Activated naive CD4-positive, alpha-beta T cell (primary cell): ENCODE measurements at places on chromosomes 1 and 21.

DNA sequence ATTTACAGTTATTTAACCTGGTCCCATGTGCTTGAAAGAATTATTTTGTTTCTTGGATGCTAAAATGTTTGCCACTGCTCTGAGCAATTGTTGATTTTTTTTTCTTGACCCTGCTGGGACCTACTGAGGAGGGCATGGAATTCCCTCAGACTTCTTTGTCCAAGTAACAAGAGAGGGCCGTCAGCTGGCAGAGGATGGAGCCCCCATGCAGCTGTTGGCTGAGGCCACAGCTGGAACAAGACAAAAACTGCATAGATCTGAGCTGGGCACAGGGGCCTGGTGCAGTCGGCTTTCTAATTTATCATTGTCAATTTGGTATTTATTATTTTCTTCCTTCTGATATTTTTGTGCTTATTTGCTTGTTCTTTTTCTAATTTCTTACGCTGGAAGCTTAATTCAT lies 39.6 kb upstream of the ABCG1 start:
- DNase-seq = no peak

- no peak for DNase-seq
These were observed 112.4 kb upstream of the ZBTB40 start for GRCh38 chr1:22339237-22339636.

DNA sequence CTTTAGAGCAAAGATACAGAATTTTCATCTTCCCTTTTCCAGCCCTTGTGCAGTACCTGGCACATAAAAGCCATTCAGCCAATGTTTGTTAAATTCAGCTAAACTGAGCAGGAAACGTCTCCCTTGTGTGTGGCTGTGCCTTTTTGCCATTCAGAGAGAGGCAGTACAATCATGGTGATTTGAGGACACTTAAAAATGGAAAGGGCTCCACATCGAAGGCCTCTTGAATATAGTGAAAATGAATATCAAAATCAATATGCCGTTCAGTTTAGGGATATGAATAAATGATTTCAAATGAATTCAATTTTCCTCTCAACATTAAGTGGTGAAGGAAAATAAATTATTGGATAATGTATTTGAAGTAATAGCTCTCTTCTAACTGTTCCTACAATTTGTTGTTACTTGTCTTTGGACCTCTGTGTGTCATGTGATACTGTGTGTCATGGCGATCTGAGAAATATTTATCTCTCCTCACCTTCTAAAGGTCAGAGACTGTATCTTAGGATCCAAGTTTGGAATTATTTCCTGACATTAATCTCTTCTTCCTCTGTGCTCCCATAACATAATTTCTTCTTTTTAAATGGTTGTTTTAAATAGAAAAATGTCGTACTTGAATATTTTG lies 355.6 kb upstream of the ST6GALNAC5 start:
- DNase-seq = no peak

DNA sequence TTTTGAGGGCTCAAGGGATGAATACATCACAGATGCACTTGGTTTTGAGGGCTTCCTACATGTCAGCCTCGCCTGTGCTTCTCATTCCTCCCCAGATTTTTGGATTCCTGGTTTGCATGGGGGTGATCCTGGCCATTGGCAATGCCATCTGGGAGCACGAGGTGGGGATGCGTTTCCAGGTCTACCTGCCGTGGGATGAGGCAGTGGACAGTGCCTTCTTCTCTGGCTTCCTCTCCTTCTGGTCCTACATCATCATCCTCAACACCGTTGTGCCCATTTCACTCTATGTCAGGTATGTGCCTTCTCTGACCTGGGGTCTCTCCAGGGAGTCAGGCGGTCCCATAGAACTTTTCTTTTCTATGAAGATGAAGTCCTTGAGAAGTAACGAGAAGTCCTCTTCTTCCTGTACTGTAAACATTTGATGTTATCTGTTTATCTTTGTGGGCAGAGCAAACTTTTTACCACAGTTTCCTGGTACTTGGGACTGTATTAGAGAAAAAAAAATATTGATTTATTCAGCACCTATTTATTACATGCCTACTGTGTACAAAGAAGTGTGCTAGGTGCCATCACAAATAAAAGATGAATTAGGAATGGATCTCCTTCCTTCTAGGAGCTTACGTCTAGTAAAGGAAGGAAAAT lies 12.0 kb downstream of the ATP8B2 start:
- no peak for DNase-seq

- DNase-seq = no peak
These were observed 105.0 kb upstream of the ADGRL2 start for GRCh38 chr1:81695741-81696140.

DNA sequence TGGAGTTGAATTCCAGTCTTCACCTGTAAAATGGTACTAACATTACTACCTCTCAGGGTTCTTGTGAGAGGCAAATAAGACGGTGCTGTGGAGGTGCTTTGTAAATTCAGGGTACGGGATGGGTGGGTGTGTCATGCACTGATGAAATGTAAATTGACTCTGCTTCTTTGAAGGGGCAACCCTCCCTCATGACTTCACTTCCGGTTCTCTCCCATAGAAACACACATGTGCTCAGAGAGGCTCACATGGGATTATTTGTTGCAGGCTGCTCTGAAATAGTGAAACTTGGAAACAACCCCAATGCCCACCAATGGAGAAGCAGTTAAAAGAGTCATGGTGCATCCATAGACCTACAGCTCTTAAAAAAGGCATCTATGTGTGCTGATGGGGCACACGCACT lies 44.9 kb upstream of the SCMH1 start:
- no peak for DNase-seq

DNA sequence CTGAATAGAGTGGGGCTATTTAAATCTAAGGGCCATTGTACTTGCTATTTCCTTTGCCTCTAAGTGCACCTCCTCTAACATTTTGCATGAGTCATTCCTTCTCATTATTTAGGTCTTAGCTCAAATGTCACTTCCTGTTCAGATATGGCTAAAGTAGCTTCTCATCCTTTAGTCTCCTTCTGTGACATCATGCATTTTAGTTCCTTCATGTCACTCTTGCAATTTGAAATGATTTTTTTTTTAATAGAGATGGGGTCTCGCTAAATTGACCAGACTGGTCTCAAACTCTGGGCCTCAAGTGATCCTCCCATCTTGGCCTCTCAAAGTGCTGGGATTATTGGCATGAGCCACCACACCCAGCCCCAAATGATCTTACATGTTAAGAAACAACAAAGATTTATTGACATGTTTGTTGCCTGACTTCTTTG lies 6.6 kb downstream of the TBX19 start:
- DNase-seq = no peak

GRCh38 chr1:199857108-199857507 lies 170.4 kb upstream of the NR5A2 start:
- DNase-seq = no peak

DNA sequence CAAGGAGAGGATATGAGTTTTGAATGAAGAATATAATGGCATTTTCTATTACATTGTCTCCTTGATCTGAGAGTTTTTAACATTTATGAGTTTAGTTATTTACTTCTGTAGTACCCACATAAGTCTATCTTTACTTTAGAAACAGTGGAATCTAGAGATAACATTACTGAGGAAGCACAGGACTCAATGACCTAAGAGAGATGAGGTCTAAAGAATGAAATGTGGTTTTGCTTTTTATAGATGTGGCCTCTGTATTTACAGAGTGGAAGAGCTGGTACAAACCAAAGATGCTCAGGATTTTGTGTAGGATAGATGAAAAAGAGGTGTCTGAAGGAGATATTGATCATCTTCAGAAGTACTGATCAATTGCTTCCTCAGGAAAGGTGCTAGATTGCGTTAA lies 177.3 kb downstream of the KCTD3 start:
- no peak for DNase-seq

GRCh38 chr1:228228601-228229074 lies 20.8 kb downstream of the OBSCN start:
- DNase-seq = no peak

DNA sequence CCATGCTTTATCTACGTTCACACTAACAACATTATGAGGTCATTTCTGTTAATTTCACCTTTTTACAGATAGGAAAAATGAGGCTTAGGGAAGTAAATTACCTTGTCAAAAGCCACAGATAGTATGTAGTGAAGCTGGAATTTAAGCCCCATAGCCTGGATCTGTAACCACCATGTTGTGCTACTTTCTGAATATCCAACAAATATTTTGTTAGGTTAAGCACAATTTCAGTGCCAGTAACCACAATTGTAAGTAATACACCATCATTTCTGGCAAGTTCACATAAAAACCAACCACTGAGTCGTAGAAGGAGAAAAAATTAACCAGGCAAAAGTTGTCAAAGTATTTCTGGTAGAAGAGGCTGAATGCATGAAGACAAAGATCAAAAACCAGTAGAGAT lies 593.1 kb upstream of the CAMK1G start:
- DNase-seq = no peak

GRCh38 chr1:243507001-243507671 lies 251.3 kb downstream of the SDCCAG8 start:
- no peak for DNase-seq

- DNase-seq = no peak
These were observed 24.6 kb upstream of the COL9A2 start for GRCh38 chr1:40341491-40342380.

DNA sequence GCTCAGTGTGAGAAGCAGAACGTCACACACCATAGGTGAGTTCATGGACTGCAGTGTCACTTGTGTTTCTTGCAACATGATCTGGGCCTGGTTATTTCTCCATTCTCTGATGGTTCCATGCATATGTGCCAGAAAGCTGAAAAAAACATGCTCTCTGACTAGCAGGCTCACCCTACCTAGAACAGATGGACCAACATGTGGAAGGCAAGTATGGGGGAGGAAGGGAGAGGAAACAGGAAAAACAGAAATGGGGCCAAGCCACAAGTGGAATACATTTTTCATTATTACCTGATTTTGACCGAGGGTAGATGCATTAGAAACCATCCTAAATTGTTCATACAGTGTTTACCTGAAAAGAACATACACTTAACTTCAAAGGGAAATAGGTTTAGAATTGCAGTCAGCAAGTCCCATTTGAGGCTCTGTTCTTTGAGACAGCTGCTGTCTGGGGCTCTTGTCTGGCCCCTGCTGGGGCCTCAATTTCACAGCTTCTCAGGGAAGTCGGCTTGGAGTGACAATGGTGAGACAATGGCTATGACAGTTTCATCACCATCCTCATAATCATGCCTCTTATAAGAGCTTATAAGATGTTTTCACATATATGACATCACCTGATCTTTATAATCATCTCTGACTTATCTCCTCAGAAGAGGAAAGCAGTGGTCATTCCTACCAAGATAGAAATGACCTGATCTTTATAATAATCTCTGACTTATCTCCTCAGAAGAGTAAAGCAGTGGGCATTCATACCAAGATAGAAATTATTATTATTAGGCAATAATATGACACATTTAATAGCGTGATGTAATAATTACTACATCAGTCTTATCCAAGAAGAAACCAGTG lies 327.3 kb downstream of the SIPA1L2 start:
- no peak for DNase-seq

DNA sequence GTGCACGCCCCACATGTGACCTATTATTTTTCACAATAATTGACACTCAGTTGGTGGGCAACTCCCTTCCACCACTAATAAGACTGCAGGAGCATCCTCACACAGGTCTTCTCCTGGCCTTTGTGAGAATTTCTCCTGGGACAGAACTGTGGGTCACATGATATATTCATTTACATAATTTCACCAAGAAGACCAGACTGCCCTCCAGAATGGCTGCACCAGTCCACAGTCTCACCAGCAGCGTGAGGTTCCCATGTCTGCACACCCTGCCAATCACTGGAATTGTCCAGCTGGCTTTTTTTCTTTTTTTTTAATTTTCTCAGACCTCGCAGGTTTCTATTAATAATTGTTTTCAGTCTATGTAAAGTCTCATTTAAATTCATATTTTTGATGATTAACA lies 41.3 kb downstream of the ATP1A1 start:
- no peak for DNase-seq

- DNase-seq = no peak
These were observed 369.1 kb downstream of the S1PR1 start for GRCh38 chr1:101605878-101606277.

DNA sequence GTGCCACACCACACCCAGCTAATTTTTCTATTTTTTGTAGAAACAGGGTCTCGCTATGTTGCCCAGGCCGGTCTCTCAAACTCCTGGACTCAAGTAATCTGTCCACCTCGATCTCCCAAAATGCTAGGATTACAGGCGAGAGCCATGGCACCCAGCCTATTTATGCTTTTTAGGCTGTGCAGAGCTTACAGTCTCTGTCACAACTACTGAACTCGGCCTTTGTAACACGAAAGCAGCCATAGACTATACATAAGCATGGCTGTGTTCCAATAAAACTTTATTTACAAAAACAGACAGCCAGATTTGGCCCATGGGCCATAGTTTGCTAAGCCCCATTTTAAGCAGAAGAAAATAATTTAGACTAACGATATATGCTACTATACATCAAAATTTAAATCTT lies 54.4 kb downstream of the NID1 start:
- DNase-seq = no peak

DNA sequence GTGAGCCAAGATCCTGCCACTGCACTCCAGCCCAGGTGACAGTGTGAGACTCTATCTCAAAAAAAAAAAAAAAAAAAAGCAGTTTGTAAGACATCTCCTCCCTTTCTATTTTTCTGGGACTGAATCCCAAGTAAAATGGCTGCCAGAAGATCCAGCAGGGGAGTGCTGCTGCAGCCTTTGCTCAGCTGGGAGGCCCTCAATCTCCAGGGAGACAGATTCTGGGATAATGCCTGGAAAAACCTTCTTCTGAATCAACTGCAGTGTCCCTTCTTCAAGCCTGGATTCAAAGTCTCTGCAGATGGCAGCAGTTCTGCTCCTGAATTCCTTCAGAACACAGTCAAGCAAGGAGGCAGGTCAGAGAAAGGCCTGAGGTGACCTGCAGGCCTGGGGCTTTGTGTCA lies 191.0 kb upstream of the NRIP1 start:
- no peak for DNase-seq

- DNase-seq = no peak
These were observed 99.0 kb downstream of the KCNN3 start for GRCh38 chr1:154770897-154771594.
